NCI-H510A (cell line): ENCODE measurements at places on chromosomes 1 and 21.
A peak's percentile ranks its signal among the peaks of the same experiment; 100 is the strongest.

DNA sequence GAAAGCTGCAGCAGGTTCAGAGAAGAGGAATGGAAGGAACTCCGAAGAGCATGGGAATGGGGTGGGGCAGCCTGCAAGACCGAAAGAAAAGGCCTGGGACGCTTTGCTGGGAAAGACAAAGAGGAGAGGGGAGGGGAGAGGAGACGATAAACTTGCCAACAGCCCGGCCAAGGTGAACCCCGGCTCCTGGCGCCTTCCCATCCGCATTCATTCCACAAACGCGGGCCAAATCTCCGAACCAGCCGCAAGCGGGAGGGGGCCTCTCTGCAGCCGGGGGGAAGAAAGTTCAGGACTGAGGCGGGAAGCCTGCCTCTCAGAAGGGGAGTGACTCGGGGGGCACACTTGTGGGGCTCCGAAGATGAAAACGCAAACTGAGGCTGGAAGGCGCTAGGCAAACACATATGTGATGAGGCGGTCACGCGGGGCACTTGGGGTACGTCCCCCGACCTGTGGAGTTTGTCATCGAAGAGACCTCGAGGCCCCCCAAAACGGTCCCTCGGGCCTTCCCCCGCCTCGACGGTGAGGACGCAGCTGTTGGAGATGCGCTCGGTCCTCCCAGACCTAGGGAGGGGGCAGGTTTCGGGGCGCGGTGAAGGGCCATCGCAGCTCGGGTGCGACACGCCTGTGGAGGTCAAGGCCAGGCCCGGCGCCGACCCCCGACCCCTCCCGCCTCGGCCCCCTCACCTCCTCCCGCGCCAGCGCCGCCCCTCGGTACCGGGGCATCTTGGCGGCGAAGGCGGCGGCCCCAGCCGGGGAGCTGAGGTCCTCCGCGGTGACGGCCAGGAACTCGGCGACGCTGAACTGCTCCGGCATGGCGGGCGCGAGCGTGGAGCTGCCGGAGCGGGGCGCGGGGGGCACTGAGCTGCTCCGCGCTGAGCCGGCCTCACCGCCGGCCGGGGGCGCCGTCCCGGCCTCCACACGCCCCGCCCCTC is at the start of gene ASAP3:
Gene ASAP3 (minus strand): TSS at position 859 of the 932 bp plus-strand sequence. CDS start 46 bp downstream, at position 813.
- no peak for DNase-seq

DNA sequence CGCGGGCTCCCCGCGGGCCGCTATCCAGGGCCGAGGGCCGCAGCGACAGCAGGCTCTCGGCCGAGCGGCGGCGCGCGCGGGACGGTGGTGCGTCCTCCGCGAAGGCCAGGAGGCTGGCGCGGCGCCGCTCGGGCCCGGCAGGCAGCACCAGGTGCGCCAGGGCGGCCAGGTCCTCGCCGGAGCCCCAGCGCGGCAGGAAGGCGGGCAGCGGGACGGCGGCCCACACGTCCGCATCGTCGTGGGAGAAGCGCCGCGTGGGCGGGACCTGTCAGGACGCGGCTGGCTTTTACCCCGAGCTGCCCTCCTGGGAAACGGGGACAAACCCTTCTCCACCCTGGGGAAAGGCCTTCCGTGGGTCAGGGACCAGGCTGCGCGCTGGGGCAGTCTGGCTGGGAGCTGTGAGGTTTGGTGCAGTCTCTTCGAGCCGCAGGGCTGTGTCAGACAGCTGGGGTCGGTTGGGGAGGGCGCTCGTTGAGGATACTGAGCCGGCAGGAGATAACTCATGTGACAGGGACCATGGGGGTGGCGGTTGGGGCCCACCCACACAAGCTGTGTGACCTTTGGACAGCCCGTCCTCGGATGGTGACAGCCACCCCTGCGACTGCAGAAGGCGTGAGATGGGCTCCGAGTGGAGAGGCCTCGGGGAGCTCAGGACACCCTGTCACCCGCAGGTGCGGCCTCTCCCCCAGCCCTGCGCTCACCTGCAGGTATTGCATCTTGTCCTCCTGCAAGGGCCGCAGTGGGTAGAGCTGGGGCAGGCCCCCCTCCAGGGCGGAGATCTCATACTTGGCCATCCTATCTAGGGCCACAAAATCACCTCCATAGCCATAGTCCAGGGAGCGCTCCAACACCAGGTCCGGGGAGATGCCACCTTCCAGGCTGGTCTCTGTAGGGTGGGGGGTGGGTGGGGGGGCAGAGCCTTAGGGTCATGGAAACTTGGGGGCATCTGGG is 6.0 kb downstream of the HES3 start:
- DNase-seq: peak; percentile 52

- peak; percentile 91 for DNase-seq
These were observed 5.2 kb downstream of the FNDC10 start for GRCh38 chr1:1594602-1595260.

DNA sequence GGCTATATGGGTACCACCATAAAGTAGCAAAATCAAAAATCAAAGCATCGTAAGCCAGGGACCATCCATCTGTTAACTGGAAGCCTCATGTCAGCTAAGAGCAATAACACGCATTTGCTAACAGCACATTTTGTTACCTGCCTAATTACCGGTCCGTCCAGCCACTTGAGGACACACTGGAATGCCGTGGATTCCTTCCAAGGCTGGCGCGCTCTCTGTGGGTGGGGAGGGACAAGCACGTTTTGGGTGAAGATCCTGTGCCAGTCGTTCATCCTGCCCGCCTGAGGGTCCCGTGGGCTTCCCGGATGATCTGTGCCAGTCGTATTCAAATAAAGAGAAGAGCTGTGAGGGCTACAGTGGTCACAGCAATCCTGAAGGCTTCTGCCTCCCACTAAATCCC is 6.2 kb downstream of the NPHP4 start:
- no peak for DNase-seq

DNA sequence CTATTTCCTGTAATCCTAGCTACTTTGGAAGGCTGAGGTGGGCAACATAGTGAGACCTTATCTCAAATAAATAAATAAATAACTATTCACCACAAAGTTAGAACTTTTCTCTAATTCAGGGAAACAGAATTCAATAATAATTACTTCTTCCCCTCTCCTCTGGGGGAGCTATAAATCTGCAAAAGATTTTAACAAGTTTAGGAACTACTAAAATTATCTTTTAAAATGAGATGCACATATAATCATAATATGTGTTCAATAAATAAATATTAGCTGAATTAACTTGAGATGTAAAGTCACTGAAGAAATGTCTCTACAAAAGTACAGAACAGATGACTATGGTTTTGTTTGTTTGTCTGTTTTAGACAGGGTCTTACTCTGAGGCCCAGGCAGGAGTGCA is 14.1 kb downstream of the WDR47 start:
- DNase-seq: no peak
